CD4-positive, alpha-beta T cell treated with Interleukin-6 at 100 ng/mL for 8 hours (primary cell): ENCODE measurements at places on chromosomes 12 and 14.

GRCh38 chr12:13243516-13244070, 47.1 kb downstream of the EMP1 start:
- DNase-seq, result no peak

GRCh38 chr12:25719505-25719904, 166.4 kb upstream of the LMNTD1 start:
- no peak for DNase-seq

DNA sequence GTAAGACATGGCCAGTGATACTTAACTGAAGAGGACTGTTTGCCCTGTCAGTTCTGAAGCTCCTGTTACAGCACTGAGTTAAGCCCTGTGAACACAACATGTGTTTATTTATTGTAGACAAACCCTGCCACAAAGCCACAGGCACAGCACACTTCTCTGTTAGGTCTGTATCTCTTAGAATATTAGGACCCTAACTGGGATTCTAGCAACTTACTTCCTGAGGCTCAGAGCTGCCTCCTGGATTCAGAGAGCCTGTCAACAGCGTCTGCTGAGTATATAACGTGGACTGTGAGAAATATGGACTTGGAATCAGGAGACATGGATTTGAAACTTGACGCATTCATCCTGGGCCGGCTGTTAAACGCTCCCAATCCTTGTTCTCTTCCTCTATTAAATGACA, 135.0 kb upstream of the HIF1A start:
- no peak for DNase-seq

DNA sequence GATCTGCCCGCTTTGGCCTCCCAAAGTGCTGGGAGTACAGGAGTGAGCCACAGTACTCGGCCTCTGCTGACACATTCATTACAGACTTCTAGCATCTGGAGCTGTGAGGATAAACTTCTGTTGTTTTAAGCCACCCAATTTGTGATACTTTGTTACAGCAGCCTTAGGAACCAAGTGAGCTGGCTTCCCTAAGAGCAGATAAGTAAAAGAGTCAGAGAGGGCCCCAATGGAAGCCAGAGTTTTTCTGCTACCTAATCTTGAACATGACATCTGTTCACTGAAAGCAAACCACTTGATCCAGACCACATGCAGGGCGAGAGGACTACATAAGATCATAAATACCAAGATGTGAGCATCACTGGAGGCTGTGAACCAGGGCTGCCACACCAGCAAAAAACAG, 3.7 kb upstream of the MAPKAPK5 start:
- DNase-seq, result no peak

DNA sequence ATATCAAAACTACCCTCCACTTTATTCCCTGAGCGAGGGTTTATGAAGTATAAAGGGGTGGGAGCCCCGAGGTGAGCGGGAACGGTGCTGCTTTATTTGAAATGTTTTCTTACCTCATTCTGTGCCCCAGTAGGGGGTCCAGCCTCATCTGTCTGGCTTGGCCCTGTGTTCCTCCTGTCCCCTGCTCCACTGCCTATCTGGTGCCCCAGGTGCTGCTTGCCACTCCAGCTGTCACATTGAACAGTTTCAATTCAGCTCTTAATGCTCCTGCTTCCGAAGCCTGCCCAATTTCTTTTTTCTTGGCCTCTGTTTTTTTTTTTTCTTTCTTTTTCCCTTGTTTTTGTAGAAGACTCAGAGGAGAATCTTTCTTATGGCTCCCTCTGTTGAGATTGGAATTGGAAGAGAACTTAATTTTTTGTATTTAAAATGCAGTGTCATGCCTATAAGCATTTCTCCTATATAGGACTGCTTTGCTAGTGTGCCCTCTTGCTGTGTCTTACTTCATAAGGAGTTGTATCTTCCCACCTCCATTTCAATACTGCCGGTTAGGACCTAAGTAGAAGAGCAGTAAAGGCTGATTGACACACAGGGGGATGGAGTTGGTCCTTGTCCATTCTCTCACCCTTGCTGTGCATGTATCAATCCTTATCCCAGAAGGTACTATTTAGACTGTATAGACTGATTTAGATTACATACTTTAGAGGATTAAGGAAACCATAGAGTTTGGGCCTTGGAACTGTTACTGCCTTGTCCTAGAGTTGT, 2.3 kb downstream of the ATXN7L3B start:
- DNase-seq, result no peak

DNA sequence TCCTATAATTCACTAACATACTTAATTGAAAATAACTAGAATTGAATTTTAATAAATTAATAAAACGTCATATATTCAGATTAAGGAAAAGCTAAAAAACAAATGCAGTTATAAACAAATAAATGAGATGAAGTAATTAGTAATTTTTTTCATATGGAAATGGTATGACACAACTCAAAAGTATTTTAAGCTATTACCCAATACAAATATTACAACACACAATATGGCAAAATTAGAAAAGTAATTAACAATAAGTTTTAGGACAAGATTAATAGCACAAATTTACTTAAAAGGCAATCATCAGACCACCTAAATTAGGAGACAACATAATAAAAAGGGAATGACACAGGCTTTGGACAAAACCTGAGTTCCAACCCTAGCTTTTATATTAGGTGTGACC, 81.7 kb downstream of the EEA1 start:
- DNase-seq, result no peak

GRCh38 chr14:72401101-72401625, 468.9 kb downstream of the RGS6 start:
- DNase-seq, result no peak
